ENCODE measurements at places on chromosomes 3 and 15.
A peak's percentile ranks its signal among the peaks of the same experiment; 100 is the strongest.

DNA sequence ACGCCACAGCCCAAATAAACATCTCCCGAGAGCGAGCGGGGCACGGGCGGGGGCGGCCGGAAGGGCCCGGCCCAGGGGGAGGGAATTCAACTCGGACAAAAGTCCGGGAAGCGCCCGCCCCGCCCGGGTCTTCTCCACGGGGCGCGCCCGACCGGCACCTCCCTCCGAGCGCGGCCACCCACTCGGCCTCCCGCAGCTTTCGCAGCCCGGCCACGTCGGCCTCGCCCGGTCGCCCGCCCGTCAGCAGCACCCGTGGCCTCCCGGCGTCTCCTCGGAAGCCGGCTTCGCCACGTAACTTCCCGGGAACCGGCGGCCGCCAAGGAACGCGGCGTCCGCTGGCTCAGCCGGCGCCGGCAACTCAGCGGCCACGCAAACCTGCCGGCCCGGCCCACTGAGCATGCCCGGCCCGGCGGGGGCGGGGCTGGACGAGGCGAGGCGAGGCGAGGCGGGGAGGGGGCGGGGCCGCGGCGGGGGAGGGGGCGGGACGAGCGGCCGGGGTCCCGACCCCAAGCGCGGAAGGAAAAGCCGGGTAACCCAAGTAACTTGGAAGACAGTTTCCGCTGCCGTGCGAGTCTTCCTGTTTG is at the start of gene TJP1:
TSS of gene TJP1 (minus strand) at position 369 of the 584 bp plus-strand sequence. CDS start 440 bp downstream, outside the sequence.
- no peak for DNase-seq

GRCh38 chr3:182692021-182692420 is 101.3 kb upstream of the ATP11B start:
- no peak for DNase-seq

DNA sequence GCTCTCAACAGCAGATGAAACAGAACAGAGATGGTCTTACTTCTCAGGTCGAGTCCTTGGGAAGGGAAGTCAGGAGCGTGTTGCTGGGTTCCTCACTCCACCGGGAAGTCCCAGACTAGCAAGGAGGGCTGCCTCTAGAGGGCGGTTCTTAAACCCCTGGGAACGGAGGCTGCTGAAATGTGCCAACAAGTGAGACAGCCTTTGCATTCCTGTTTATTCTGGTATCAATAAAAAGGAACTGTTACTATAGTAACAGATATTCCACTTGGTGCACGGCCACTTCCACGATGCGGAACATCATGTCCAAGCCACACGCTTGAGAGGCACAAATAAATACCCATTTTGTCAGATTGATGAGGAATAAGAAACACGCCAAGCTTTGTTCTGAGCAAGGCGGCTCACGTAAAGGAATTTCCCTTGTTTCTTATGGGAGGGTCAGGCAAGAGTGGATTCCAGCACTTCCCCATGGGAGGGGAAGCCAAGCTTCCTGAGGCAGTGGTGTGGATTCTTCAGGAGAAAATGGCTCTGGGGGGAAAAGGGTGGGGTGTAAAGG is at the start of gene FAM107A:
TSS of gene FAM107A (minus strand) at position 123 of the 553 bp plus-strand sequence. CDS start 7,531 bp downstream, outside the sequence.
- no peak for DNase-seq

GRCh38 chr15:74426404-74427281 is 7.1 kb downstream of the SEMA7A start:
- no peak for DNase-seq

DNA sequence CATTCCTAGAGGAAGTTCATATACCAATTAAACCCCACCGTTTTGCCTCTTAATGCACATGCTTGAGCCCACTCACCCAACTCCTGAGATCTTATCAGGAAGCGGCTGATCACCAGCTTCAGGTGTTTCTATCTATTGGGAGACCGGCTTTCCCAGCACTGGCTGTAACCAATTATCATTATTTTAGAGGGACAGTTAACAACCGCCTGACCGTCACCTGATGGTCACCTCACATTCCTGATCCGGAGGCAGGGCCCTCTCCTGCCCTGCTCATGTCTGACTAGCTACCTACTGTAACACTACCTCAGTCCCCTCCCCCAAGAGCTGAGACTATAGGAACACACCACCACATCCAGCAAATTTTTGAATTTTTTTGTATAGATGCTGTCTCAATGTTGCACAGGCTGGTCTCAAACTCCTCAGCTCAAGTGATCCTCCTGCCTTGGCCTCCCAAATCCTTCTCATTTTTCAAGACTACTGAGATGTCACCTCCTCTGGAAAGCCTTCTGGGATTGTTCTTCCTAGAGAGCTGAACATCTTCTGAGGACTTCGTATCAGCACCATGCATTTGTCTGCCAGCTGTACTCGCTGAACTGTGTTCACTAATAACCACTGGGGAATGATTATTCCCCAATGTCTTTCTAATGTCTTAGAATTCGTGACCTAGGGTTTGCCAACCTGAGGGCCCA is 84.8 kb downstream of the LSM3 start:
- DNase-seq: no peak

GRCh38 chr3:170765419-170766078 is 104.4 kb downstream of the RPL22L1 start:
- no peak for DNase-seq

DNA sequence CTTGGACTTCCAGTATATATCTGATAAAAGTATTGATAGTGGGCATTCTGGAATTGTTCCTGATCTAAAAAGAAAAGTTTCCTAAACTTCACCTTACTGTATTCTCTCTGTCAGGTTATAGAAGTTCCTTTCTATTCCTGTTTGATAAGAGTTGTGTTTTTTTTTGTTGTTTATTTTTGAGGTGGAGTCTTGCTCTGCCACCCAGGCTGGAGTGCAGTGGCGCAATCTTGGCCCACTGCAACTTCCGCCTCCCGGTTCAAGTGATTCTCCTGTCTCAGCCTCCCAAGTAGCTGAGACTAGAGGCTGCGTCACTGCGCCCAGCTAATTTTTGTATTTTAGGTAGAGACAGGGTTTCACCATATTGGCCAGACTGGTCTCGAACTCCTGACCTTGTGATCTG is 13.1 kb downstream of the BLM start:
- DNase-seq: no peak

- DNase-seq: no peak
Observed at GRCh38 chr15:85623315-85624049, 171.2 kb downstream of the KLHL25 start.

GRCh38 chr15:83290236-83290635 is 5.8 kb upstream of the BNC1 start:
- no peak for DNase-seq

DNA sequence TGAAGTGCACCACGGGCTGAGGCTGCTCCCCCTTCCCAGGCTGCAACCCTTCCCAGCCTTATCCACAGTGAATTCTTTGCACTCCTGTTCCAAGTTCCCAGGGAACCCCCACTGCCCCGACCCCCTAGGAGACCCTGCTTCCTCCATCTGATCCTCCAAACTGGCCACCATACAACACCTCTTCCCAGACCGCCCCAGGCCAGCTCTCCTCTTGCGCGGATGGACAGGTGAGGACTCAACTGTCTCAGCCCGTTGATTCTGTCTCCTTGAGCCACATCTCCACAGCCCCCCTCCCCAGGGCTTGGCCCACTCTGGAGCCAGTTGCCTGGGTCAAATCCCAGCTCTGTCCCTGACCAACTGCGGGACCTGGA is 21.7 kb downstream of the GRIP2 start:
- no peak for DNase-seq

DNA sequence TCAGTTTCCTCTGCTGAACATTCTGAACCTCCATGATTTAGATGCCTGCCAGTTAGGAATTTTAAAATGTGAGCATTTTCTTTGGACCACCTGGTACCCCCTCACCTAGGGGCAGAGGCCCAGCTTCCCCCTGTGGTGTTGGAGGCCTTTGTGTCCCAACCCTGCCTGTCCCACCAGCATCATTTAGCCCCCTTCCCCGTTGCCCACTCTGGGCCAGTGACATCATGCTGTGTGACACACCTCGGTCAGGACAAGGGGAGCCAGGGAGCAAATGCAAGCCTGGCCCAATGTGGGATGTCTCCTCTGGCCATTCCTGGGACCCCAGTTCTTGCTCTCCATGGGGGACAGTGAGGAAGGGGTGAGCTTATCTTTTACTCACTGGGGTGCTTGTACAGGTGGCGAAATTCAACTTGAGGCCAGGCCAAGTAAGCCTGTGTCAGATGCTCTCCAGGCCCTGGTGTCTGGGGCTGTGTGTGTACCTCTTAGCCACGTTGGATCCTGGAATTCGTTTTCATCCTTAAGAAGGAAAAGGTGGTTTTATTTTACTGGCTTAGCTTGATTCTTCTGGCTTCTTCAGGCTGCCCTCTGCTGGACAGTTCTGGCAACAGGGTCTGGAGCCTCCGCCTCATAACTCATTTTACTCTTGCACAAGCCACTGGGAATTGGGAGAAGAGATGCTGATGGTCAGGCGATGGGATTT is 49.7 kb upstream of the MYZAP start:
- DNase-seq: peak; percentile 73

DNA sequence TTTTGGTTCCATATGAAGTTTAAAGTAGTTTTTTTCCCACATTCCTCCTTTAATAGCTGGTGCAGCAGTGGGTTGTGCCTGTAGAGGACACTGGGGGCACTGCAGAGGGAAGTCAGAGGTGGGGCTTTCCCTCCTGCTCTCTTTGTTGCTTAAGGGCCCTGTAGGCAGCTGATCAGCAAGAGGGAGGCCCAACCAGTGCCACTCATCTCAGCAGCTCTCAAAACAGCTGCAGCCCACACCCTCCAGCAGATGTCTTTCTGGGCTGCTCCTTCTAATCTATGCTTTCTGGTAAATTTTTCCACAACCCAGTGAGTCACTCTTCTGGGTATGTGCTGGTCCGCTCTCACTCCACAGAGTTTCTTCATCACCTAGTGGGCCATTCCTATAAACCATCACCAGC is 263.8 kb downstream of the FEZF2 start:
- DNase-seq: no peak

- no peak for DNase-seq
Observed at GRCh38 chr15:101451266-101451799, 38.2 kb downstream of the PCSK6 start.

DNA sequence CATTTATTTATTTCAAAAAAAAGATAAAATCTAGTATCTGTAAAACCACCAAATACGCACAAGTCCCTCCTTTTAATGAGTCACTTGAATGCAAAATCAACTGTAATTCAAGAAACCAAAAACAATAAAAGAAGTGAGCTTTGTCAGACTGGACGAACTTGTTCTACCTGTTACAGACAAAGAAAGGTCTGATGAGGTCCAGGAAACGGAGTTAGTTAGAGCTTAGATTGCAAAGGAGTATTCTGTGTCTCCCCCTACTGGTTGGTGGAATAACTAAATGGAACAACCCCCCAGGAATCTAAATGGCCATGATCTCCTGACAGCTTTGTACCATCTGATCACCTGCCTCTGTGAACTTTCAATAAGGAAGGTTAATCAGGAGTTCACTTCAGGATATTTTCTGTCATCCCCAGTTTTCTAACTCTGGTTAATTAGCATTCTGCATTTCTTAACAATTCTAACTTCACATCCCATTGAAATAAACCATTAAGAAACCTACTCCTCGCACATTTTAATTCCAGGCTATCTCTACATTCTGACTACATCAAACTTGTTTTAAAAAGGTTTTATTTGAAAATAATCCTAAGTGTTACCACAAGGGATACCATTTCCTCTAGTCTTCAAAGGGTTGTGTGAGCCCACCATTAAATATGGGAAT is 333.0 kb upstream of the SATB1 start:
- peak; percentile 75 for DNase-seq

- DNase-seq: no peak
Observed at GRCh38 chr15:90367576-90367975, 15.5 kb downstream of the ZNF774 start.

GRCh38 chr3:101859882-101860448 is 10.7 kb downstream of the NFKBIZ start:
- DNase-seq: no peak

GRCh38 chr15:62067448-62068044 is 769 bp downstream of the C2CD4A start:
- DNase-seq: peak; percentile 34

GRCh38 chr3:31979001-31979697 is 1.9 kb downstream of the OSBPL10 start:
- DNase-seq: no peak

DNA sequence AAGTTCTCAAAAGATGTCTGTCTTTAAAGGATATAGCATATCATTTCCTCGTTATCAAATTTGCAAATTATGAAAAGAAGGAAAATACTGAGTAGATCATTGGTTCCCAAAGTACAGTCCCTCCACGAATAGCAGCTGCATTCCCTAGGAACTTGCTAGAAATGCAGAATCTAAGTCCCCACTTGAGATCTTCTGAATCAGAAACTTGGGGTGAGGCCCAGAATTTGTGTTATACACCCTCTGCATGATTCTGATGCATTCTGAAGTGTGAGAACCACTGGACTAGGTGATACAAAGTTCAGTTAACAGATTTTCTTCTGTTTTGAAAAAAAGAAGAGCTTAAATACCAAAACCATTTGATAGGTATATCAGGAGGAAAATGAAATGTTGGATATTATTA is 77.1 kb downstream of the SLC25A26 start:
- DNase-seq: no peak

DNA sequence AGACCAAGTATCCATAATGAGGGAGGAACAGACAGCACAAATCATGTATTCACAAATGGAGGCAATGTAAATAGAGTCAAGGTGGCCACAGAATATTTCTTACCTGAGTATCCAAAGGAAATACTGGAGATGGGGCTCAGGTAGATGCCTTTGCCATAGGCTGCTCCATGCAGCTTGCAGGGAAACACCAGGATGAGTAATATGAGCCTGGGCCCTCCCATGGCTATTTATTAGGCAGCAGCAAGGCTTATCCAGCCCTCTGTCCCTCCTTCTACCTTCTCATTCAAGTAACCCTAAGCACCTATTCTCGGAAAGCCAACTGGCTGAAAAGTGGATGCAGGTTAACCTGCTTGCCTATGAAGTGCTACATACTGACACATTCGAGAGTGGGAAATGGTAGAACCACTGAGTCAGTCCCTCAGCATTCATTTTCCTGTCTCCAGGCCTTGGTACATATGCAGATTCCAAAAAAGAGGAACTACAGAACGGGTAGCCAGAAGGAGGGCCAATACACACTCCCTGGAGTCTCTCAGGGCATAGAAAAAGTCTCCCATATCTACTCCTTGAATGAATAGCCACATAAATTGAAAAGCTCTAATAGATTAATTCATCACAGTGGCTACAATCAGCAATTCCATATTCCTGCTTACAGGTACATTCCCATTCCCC is 18.3 kb upstream of the PKM start:
- no peak for DNase-seq

DNA sequence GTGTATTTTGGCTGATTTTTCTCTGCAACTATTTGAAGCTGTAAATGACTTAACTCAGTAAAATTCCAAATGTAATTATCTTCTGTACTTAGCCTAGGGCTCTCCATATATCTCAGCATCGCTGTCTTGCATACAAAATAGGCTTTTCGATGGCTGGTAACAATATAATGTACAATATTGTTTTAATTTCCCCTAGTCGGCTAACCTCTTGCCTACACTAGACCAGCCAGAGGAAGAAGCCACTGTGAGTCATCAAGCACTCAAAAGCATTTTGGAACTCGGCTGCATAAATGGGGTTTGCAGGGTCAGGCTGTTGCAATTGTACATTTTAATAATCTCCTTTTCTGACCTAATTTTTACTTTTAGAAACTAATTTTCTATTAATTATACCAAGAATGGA is 583.8 kb downstream of the FOXP1 start:
- DNase-seq: no peak

- DNase-seq: no peak
Observed at GRCh38 chr3:143859465-143860203, 11.4 kb upstream of the SLC9A9 start.
